ENCODE measurements at places on chromosomes 2 and 18.
A peak's percentile ranks its signal among the peaks of the same experiment; 100 is the strongest.

DNA sequence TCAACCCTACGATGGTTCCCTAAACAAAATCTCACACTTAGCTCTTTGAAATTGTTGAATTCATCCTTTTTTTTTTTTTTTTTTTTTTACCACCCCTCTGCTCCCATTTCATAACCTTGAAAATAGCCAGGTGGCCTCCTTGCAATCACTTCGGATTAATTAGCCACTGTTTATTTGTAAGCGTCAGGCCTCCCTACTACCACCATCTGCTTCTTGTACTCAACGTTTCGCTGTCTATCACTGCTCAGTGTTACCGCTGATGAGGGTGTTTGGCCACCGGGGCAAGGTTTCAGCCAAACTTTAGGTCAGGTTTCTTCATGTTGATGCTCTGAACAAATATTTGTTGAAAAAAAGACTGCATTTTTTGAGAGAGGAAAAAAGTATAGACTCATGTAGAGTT, 183.2 kb downstream of the EPHA4 start:
- DNase-seq = no peak

- DNase-seq = no peak
These were observed 92.7 kb upstream of the FN1 start for GRCh38 chr2:215528555-215528954.

DNA sequence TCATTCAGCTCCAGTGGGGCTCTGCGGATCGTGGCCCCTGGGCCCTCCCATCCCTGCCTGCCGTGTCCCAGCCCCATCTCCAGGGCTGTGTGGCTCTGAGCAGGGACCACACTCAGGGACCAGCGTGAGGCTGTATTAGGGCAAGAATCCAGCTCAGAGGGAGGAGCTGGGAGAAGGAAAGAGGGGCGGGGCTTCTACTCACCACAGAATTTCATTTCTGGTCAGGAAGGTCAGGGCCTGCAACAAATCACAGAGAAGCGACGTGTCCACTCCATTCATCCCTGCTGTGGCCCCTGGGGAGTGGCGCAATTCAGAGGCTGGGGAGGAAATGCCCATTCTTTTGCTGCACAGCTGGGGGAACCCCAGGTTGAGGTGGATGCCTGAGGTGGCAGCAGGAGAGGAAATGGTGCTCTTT, 828 bp downstream of the CIB4 start:
- no peak for DNase-seq

GRCh38 chr2:150963336-150963735, 298.3 kb downstream of the RBM43 start:
- no peak for DNase-seq

DNA sequence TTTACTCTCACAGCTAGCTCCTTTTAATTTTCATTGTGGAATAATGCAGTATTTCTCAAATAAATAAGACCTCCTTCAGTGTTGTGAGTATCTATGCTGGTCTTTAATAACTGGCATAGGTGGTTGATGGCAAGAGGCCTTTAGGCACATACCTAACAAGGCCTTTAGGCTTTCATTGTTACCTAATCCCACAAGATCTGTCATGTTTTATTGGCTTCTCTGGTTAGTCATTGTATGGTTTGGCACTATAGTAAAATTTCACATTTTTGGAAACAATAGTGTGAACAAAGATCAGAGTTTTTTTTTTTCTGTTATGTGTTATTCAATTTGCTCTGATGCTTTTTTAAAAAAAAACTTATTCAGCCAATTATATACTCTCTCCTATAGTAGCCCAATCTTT, 89.8 kb upstream of the NEUROD1 start:
- DNase-seq = no peak

- no peak for DNase-seq
These were observed 15.0 kb downstream of the NCKAP5 start for GRCh38 chr2:133553251-133553650.

DNA sequence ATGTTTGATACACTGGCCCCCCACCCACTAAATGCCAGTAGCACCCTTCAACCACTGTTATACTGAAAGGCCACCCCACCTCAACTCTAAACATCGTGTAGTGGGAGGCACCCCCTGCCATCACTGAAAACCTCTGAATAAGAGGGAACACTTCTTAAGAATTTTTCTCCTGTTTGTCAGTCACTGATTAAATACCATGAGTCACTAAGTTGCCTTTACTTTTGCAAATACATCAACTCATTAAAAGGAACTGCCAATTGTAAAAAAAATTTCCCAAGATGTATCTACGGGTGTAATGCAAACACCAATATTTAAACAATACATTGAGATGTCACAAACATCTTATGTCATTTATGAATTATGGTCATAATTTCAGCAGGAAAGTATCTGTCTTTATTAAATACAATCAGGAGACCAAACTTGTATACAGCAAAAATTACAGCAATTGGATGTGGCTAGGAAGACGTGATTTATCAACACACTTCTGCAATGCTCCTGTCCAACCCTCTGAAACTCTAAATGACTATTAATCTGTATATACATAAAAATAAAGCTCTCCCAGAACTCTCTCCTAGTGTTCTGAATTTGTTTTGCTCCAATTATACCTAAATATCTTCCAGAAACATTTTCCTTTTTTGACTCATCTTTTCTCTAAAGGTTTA, 144.1 kb upstream of the STK17B start:
- no peak for DNase-seq

- no peak for DNase-seq
These were observed 883.7 kb downstream of the CPS1 start for GRCh38 chr2:211440107-211440506.

GRCh38 chr2:129768036-129768386, 211.5 kb upstream of the RAB6C start:
- no peak for DNase-seq

DNA sequence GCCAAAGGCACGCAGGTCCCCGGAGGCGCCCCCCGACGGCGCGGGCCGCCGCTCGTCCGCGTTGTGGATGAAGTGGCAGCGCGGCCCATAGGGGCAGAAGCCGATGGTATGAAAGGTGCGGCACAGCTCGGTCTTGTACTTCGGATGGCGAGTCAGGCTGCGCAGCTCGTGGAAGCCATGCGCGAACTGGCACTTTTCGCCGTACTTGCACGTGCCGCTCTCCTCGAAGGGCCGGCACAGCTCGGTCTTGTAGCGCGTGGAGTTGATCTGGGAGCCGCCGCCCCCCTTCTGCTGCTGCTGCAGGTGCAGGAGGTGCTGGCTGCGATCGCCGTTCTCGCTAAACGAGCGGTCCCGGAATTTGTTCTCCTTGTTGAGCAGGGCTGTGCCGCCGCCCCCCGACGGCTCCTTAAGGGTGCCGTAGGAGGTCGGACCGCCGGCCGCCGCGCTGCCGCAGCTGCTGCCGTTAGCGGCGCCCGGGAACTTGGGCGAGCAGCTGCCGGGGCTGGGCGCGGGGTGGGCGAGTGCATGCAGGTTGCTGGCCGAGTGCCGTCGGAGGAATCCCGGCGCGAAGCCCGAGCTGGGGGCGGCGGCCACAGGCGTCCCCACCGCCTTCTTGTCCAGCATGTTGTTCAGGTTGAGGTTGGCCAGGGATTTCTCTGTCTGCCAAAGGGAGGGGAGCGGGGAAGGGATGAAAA, 1.2 kb downstream of the ZFP36L2 start:
- DNase-seq = peak; percentile 46

DNA sequence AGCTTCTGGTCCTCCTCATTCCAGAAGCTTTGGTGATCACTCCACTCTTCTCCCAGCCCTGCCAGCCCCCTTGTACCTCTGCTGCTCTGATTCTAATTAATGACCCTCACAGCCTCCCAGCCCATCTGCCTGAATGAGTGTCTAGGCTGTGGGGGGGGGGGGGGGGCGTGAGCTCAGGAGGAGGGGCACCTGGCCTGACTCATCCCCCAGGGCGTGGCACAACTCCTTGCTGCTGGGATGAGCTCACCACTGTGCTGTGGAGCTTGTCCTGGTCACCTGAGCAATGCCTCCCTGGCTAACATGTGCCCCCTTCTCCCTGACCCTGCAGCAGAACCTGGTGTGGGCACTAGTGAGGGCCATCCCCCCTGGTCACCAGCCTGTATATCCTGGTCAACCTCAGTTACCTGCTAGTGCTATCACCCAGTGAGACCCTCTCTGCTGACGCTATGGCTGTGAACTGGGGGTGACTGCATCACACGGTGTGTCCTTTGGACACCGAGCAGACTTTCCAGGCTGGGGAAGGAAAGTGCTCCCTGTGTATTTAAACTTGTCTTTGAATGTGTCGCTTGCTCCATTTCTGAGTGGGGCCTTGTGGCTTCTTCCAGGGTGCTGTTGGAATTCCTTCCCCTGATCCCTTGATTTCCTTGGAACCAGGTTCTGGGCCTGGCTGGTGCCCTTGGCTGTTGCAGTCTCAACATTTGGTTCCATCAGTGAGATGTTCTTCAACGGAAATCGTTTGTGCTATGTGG, 41.5 kb upstream of the PUM2 start:
- no peak for DNase-seq

- DNase-seq = no peak
These were observed 112.4 kb upstream of the MAPRE2 start for GRCh38 chr18:34928754-34929335.

DNA sequence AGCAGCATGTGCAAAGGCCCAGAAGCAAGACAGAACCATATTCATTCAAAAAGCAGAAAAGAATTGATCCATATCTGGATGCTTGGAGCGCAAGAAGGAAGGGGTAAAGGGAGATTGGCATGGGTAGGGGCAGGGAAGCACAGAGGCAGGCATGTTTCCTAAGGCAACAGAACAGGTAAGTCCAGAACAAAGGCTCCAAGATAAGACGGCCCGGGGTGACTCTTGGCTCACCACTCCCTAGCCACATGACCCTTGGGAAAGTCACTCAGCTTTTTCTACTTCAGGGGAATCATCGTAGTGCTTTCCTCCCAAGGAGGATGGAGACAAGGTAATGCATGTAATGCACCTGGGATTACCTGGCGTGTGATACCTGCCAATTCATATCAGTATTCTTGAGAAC, 37.7 kb upstream of the ST3GAL5 start:
- DNase-seq = no peak

DNA sequence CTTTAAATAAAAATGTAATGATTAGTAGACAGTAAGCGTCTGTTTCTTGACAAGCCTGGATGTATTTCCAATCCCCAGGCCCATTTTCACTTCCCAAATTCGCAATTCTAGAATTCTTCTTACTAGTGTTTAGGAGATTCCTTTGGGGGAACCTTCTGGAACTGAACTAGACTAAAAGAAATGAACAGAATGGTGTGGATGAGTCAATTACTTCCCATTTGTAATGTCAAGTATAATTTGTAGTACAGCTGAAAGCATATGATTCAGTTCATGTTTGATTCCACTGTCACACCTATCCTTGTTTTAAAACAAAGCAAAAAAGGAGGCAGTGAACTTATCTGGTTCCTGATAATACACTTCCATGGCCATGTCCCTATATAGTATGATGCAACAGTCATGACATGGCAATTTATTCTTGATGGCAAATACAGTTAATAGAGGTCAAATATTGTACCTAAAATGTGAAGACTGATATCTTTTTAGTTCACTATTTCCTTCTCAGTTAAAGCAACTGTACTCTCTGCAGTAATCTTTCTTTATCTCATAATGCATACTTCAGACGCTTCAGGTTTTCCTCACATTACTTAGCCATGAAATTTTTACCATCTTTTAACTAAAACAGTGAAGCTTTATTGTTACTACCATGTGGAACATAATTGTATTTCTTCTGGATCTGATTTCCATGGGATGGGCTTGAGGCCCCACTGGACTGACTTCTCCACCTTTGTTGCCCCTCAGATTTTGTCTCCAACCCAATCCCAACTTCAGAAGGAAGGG, 2.0 kb downstream of the IDH1 start:
- DNase-seq = no peak

DNA sequence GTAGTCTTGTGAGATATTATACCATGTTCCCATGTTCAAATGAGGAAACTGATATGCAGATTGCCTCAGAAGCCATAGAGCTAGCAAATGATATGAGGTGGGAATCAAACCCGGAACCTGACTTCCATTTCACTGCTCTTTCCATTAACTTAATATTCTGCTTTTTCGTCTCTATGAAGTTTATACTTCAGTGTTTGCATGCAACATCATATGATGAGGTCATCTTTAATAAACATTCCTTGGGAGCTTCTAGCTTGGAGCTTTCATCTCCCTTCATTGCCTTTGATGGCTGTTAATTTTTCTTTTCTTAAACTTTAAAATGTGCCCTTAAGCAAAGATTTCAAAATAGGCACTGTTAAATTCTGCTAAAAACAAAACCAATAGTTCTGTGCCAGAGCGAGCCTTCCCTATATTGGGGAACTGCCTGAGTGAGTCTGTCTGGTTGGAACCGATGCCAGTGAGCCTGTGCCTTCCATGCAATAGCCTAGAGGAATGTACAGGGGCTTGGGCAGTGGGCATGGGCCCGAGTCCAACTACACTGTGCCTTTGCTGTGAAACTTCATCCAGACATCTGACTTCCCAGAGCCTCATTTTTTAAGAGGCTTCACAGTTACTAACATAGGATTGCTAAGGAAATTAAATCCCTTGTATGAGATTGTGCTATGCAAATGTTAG, 91.1 kb upstream of the TMEM200C start:
- DNase-seq = no peak

GRCh38 chr2:170886386-170886785, 42.7 kb upstream of the GORASP2 start:
- no peak for DNase-seq

- DNase-seq = no peak
These were observed 1.7 kb upstream of the ONECUT2 start for GRCh38 chr18:57433482-57433881.

DNA sequence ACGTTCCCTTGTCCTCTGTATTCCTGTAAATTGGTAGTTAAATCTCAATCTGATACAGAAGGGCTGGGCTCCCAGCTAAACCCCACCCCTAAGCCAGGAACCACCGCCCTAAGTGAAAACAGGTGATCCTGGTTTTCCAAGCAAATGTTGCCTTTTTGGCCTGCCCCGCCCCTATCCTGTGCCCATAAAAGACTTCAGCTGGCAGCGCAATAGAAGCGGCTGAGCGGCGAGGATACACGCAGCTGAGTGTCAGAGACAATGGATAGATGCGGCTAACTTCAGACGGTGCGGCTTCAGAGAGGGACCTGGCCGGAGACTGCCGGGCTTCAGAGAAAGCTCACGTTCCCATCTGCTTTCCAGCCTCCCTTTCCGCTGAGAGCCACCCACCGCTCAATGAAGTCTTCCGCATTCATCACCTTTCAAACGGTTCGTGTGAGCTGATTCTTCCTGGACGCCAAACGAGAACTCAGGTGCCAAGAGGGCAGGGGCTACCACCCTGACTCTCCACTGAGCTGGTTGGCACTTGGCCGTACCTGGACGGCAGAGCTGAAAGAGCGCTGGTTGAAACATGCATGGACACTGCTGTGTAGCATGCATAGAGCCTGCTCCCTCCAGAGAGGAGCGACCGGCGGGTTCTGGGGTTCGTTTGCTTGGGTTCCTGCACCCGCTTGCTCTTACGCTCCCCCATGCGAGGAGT, 49.5 kb upstream of the POLE4 start:
- DNase-seq = no peak

GRCh38 chr2:54669677-54670484, 53.6 kb upstream of the EML6 start:
- no peak for DNase-seq

All from hypothalamus (tissue), 51 donors.